ENCODE measurements at places on chromosomes 6 and 20.

- no peak for DNase-seq
Measured at GRCh38 chr20:63296531-63297299, 3.7 kb downstream of the COL20A1 start.

GRCh38 chr6:10409731-10410206 is 5.1 kb downstream of the TFAP2A start:
- no peak for DNase-seq

DNA sequence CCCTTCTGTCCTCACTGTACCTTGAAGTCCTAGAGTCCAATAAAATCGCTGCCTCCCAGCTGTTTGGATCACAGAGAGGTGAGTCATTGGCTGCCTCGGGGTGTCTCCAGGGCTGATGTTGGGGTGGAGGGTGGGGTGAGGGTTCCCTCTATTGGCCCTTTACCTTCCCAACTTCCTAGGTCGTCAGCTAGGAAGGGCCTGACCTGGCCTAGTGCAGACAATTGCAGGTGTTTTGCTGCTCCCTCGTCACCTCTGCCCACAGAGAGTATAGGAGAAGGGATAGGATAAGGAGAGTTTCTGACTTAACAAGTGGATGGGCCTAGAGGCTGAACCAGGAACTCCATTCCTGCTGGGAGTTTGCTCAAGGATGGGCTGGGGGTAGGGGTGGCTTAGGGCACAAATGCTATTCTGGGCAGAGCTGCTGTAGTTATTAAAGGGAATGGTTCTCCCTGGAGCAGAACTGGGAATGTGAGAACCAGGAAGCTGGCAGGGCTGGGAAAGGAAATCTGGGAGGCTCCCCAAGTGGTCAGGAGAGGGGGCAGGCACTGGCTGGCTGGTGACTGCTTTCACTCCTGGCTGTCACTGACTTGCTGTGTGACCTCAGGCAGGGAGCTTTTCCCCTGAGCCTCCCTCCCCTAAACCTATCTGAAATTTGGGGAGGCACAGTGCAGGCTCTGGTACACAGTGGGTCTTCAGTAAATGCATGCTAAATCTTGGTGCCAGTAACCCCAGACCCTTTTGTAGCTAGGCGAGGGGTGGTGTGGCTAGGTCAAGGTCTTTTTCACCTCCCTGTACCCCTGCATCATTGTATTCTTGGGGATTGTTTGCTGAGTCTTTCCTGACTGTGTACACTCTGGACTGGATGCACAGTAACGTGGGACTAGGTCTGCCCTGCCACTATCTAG is 1.5 kb downstream of the TP53INP2 start:
- DNase-seq, result peak; percentile 78

GRCh38 chr6:47160702-47161101 is 118.6 kb upstream of the ADGRF1 start:
- no peak for DNase-seq

- DNase-seq, result no peak
Measured at GRCh38 chr20:12058216-12058615, 140.5 kb downstream of the BTBD3 start.

All from GM23248 (cell line).